ENCODE measurements at places on chromosomes 13 and 19. TPM values are rescaled to one million over a fixed set of nuclear protein-coding genes. Genes with fewer than 3 reads are reported as not detected.

Gene CCDC9
- polyA plus RNA-seq = 25.6 TPM

Gene PDE4C
- 0.25 TPM for polyA plus RNA-seq

Gene FXYD7
- polyA plus RNA-seq = 1.5 TPM

Gene SMIM44
- not detected for polyA plus RNA-seq

Gene TRPC4
- 4.2 TPM for polyA plus RNA-seq

DNA sequence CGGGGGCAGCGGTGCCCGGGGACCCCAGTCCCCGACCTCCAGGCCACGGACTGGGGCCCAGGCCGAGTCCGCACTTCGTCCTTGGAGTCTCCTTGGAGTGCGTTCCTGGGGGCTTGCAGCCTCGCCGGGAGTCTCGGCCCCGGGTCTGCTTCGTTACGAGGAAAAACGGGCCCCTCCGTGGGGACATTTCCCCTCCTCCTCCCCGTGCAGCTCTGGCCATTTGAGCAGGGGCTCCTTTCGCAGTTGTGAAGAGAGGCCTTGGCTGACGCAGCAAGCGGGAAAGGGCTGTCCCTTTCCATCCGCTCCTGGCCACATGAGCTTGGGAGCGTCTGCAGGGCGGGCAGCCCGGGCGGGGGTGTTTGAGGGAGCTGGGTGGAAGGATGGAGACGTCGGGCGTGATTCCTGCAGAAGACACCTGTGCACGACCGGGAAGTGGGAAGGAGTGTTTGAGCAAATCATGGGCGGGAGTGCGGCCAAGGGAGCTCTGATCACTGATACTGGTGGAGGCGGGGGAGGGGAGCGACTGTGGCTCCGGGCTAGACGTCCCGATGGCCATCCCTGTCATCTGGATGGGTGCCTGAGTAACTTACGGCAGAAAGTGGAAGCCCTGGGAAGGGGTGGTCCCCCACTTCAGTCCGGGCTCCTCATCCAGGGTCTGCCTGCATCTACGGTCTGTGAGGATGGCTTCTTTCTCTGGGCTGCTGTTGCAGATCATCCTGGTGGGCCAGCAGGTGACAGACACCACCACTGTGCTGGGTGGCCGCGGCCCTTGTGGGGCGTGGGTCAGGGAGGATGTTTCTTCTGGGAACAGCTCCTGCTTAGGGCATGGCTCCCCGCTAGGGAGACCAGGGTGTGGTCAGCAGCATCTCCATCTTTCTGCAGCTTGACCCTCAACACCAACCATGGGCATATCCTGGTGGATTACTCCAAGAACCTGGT, 736 bp downstream of the GPI start:
- DNase-seq = no peak

DNA sequence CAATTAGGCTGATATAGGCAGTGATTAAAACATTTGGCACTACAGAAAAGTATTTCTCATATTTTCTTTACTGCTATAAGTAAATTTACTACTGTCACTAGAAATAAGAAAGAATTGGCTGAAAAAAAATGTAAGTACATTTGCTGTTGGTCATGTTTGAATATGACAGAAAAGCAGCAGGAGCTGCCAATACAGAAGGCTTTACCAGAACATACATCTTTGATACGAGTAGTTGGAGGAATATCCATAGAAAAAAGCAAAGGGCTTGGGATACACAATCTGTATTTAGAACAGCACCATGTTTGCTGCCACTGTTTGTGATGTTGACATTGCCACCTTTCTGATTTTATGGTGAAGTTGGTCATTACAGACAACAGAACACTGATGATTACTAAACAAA, 21.6 kb downstream of the PCDH9 start:
- DNase-seq = no peak

- no peak for DNase-seq
Measured at GRCh38 chr13:79237981-79238380, 168.1 kb downstream of the RBM26 start.

DNA sequence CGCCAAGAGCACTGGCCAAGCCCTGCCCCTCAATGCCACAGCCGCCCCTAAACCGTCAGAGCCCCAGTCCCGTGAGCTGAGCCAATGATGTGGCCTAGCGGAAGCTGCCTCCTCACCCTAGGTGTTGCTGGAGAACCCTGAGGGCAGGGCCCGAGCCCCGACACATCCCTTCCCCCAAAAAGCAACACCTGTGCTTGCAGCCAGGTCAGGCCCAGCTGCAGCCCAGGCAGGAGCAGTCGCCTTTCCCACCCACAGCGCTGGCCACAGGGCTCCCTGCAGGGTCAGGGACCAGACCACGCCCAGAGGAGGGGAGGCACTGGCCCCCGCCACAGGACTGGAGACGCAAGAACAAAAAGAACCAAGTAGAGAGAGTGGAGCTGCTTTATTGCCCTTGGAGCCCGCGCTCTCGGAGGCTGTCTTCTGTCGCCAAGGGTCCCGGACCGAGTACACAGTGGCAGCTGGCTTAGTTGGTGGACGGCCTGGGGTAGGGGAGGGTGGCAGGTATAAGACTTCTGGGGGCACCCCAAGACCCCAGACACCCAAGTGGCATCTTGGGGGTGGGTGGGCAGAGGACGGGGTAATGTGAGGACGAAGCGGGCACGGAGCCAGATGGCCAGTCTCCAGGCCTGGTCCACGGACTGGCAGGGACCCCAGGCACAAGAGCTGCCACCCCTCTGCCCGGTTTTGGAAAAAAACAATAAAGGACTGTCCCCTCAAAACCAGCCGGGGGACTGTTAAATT, 3.3 kb downstream of the P2RY11 start:
- DNase-seq = no peak

DNA sequence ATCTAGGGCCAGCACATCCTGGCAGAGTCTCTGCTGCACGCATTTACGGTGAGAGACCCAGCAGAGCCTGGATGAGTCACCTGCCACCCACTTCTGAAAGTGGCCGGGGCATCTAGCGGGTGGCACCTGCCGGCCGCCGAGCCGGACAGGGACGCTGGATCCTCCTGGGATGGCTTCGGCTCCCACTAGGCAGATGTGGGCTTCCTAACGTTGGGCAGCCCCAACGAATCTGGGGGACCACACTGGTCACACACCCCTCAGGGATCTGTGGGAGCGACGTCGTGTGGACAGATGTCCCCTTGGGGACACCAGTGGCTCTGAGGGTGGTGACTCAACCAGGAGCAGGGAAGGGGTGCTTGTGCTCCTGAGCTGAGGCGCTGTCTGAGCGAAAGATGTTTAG, 32.2 kb downstream of the TMEM255B start:
- no peak for DNase-seq

- DNase-seq = no peak
Measured at GRCh38 chr13:40547591-40548315, 118.7 kb downstream of the FOXO1 start.

- DNase-seq = no peak
Measured at GRCh38 chr13:46355901-46356590, 31.0 kb downstream of the RUBCNL start.

GRCh38 chr19:17184371-17184841, 30.8 kb upstream of the USE1 start:
- DNase-seq = no peak

DNA sequence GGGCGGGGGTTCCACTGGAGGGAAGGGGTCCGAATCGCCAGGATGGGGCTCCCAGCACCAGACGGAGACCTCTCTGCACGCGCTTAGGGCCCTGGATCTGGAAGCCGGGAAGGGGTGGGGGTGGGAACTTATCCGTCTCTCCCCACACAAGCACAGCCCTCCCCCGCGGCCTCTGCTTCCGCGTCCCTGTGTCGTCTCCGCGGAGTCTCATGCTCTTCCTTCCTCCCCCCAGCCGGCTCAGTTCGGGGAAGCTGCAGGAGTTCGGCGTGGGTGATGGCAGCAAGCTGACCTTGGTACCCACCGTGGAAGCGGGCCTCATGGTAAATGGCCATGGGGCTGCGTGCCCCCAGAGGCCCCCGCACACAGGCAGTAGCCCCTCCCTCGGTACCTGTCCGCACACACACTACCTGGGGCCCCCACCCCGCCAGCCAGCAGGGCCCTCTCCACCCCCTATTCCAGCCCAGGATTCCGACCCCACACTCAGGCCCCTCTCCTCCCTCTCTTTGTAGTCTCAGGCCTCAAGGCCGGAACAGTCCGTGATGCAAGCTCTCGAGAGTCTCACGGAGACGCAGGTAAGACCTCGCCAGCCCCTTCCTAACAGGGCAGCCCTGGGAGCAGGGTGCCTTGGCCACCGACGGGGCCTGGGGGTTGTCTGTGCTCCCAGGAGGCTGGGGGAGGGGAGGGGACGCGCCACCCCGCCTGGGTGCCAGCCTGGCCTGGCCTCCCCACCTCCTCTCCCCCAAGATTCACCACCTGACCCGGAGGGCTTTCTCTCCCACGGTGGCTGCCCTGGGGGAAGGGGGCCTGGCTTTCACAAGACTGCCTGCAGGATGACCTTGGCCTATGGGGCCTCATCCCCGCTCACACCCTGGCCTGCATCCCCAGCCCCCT, 3.2 kb downstream of the MIDN start:
- DNase-seq = no peak

- no peak for DNase-seq
Measured at GRCh38 chr19:23263396-23263795, 13.2 kb upstream of the ZNF724 start.

GRCh38 chr19:51771376-51772130, 10.6 kb downstream of the FPR2 start:
- no peak for DNase-seq

- DNase-seq = no peak
Measured at GRCh38 chr19:31519908-31520307, 170.7 kb upstream of the TSHZ3 start.

GRCh38 chr13:91212231-91212630, 135.3 kb upstream of the MIR17HG start:
- no peak for DNase-seq

DNA sequence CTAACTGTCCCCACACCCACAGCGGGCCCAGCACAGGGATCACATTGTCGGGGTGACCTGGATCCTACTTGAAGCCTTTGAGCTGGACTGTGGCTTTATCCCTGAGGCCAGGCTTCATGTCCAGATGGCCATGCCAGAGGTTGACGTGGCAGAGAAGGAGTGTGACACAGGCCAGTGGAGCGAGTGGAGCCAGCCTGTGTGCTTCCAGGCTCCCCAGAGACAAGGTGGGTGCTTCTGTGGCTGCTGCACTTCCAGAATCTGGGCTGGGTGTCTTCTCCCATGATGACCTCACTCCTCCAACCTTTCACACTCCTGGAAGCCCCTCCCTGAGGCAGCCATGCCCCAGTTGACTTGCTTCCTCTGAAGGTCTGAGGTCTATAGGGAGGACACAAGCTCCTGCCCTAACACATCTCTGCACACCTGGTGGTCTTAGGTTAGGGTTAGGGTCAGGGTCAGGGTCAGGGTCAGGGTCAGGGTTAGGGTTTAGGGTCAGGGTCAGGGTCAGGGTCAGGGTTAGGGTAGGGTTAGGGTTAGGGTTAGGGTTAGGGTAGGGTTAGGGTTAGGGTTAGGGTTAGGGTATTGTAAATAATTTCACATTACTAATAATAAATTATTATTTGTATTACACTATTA, 13.1 kb upstream of the MZF1 start:
- DNase-seq = no peak

Data from left renal pelvis (tissue), 4 donors.